ENCODE measurements at places on chromosomes 4 and X.
A peak's percentile ranks its signal among the peaks of the same experiment; 100 is the strongest.

DNA sequence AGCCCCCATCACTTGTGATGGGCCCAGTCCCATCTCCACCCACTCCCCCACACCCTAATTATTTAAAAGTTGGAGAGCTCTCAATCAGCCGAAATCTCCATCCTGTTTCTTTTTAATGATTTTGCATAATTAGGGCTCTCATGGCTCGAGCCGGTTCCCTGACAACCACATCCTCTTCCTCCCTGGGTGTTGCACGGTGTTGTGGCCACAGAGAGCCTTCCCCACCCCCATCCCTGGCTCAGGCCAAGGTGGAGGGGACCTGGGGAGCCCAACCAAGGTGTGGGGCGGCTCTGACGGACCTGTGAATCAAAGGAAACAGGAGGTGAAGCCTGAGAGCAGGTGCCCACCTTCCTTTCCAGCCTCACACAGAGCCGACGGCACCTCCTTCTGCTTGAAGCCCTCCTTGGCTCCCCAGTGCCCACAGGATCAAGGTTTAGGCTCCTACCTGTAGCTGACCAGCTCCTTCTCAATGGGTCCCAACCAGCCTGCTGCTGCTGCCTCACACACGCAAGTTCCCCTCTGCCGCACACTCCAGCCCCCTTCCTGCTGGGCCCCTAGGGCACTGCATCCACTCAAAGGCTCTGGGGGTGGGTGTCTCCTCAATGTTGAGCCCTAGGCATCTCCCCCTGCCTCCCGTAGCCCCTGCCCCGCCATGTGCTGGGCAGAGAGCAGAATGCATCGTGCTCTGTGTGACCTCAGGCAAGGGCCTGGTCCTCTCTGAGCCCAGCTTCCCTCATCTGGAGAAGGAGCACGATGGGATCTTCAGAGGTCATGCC, 68.7 kb downstream of the WFS1 start:
- DNase-seq: no peak
- no peaks in the 10 kb centered on the region for H3K36me3 ChIP-seq
- H3K4me3 ChIP-seq: no peak overlapping the region
- H3K4me1 ChIP-seq: no peaks in the 10 kb centered on the region
- no peaks in the 10 kb centered on the region for H3K27me3 ChIP-seq

- H3K27ac ChIP-seq: no peak overlapping the region
- no peak for DNase-seq
- no peaks in the 10 kb centered on the region for H3K4me1 ChIP-seq
- H3K36me3 ChIP-seq: no peaks in the 10 kb centered on the region
- no peaks in the 10 kb centered on the region for H3K27me3 ChIP-seq
These were observed 570.7 kb downstream of the PCDH7 start for GRCh38 chr4:31290836-31291235.

DNA sequence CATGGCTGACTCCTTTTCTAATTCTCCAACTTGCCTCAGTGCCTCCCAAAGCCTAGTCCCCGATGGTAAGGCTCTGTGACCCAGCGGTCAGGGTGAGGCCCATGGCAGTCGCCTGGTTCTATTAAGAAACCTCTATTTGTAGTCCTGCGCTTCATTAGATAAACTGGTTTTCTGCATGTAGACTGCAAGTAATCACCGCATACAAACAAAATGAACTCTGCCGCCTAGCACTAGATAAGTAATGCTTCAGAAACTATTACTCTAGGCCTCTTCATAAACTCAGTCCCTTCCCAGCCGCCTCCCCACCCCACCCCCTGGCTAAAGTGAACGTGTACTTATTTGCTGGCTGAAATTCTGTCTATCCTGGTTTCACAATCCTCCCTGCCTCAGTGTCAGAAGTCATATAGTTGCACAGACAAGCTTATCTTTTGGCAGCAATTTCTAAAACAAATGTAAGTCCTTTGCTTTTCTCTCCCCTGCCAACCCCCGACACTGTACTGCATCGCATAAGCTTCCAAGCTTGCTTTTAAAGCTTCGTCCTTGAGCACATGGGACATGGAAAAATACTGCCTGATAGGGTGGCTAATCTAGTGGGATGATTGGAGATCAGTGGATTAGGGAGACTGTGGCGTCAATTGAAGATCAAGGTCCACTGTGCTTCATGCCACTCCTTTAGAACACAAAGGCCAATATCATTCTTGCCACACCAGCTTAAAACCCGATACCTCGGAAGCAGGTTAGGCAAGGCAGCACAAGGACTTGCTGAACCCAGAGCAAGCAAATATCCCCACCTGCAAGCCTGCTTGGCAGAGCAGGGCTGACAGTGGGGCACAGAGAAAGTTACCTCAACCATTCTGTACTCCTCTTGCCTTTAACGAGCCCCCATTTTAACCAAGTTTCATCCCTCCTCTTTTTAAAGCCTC, 125.8 kb downstream of the IRF2 start:
- H3K27ac ChIP-seq: peak overlapping the region; percentile 75
- DNase-seq: peak; percentile 81
- H3K4me3 ChIP-seq: no peak overlapping the region
- H3K27me3 ChIP-seq: no peaks in the 10 kb centered on the region
- peaks cover 23% of the 10 kb centered on the region for H3K4me1 ChIP-seq
- H3K36me3 ChIP-seq: no peaks in the 10 kb centered on the region

DNA sequence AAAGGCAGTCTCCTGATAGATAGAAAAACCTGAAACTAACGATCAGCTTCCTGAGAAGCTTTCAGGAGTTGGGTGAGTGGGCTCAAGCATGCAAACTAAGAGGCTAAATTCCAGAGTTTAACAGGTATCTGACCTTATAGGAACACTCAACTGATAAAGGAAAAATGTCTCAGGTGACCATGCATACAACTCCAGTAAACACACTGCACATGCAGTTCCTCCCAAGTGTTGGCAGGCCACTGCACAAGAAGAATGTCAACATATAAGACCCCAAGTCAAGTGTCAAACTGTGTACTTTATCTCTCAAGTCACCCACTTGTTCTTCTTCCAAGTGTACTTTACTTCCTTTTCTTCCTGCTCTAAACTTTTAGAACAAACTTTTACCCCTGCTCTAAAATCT, 981.2 kb downstream of the FAM133A start:
- H3K4me3 ChIP-seq: no peak overlapping the region

DNA sequence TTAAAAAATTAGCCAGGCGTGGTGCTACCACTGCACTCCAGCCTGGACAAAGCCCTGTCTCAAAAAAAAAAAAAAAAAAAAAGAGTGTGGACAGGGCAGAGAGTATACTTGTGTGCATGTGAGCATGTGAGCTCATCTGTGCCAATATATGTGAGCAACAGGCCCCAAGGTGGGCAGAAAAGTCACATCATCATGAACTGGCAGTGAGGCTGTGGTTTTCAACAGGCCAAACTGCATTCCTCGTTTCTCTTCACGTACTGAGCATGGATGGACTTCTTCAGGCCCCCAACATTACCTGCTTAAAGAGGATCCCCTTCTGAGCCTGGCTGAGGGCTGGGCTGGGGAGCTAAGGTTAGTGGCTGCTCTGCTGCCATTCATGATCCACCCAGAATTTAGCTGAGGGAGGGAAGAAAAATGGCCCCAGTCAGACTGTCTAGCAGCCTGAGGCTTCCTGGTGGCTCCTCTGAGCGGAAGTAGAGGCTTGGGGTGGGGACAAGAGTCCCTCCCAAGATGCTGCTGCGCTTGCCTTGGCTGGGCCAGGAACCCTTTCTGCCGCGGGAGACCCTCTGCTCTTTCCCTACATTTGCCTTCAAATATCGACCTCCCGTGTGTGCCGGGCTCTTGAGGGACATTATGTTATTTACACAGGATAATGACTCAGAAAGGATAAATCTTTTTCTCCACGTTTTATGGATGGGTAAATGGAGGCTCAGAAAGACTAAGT, 55.0 kb downstream of the DIPK2B start:
- no peak overlapping the region for H3K27ac ChIP-seq
- no peak for DNase-seq
- no peaks in the 10 kb centered on the region for H3K36me3 ChIP-seq
- H3K27me3 ChIP-seq: no peaks in the 10 kb centered on the region
- no peaks in the 10 kb centered on the region for H3K4me1 ChIP-seq
- no peak overlapping the region for H3K4me3 ChIP-seq

- no peak for DNase-seq
- no peak overlapping the region for H3K4me3 ChIP-seq
- no peak overlapping the region for H3K27ac ChIP-seq
- no peaks in the 10 kb centered on the region for H3K36me3 ChIP-seq
These were observed 6.1 kb upstream of the RNF175 start for GRCh38 chr4:153765894-153766293.

GRCh38 chr4:101948055-101948454, 157.5 kb downstream of the BANK1 start:
- DNase-seq: no peak
- no peaks in the 10 kb centered on the region for H3K4me1 ChIP-seq
- no peaks in the 10 kb centered on the region for H3K36me3 ChIP-seq
- no peaks in the 10 kb centered on the region for H3K27me3 ChIP-seq

DNA sequence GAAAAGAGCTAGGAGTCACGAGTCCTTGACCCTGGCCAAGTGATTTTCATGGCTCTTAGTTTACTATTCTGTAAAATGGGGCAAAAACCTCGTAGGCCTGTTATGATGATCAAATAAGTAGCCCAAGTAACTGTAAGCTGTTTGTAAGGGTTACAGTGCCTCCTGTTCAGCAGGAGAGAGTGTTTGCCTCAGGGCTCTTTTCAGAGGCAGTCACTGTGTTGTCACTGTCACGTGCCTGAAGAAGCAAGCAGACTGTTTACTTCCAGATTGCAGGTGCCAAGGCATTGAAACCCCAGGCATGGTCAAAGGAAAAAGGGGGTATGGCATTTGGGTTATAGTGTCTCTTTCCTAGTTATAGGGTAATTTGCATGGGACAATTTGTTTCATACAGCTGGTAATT, 4.5 kb downstream of the RAB39B start:
- H3K4me1 ChIP-seq: no peaks in the 10 kb centered on the region
- no peak for DNase-seq
- no peaks in the 10 kb centered on the region for H3K36me3 ChIP-seq
- no peak overlapping the region for H3K27ac ChIP-seq
- H3K4me3 ChIP-seq: no peak overlapping the region

DNA sequence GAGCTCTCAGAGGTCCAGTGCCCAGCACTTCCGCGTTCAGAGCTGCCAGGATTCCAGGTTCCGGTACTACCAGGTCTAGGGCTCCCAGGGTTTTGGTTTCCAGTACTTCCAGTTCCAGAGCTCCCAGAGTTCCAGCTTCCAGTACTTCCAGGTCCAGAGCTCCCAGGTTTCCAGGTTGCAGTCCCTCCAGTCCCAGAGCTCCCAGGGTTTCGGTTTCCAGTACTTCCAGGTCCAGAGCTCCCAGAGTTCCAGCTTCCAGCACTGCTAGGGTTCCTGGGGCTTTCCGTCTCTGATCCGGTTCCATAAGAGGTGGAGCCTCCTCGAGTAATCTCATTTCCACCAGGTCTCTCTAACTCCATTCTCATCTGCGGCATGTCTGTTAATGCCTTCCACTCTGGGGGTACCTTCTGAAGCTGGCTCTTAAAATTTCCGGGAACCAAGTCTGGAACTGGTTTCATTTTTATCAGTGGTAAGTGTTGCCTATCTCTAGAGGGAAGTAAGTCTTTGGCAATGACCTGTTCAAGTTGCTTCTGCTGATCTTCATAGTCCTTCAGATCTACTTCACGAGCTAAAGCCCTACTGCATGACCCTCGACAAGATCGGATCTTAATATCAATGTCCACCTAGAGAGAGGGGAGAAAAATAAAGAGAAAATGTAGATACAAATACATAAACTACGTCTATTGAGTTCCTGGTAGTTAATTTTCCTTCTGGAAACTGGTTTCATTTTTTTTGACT, 4.1 kb downstream of the FGA start:
- no peaks in the 10 kb centered on the region for H3K4me1 ChIP-seq
- no peaks in the 10 kb centered on the region for H3K27me3 ChIP-seq
- no peaks in the 10 kb centered on the region for H3K36me3 ChIP-seq
- H3K4me3 ChIP-seq: no peak overlapping the region
- H3K27ac ChIP-seq: no peak overlapping the region

- DNase-seq: no peak
- no peaks in the 10 kb centered on the region for H3K4me1 ChIP-seq
- no peaks in the 10 kb centered on the region for H3K36me3 ChIP-seq
- no peaks in the 10 kb centered on the region for H3K27me3 ChIP-seq
- peak overlapping the region; percentile 54 for H3K27ac ChIP-seq
These were observed 708 bp downstream of the BCLAF3 start for GRCh38 chrX:19990151-19990555.

DNA sequence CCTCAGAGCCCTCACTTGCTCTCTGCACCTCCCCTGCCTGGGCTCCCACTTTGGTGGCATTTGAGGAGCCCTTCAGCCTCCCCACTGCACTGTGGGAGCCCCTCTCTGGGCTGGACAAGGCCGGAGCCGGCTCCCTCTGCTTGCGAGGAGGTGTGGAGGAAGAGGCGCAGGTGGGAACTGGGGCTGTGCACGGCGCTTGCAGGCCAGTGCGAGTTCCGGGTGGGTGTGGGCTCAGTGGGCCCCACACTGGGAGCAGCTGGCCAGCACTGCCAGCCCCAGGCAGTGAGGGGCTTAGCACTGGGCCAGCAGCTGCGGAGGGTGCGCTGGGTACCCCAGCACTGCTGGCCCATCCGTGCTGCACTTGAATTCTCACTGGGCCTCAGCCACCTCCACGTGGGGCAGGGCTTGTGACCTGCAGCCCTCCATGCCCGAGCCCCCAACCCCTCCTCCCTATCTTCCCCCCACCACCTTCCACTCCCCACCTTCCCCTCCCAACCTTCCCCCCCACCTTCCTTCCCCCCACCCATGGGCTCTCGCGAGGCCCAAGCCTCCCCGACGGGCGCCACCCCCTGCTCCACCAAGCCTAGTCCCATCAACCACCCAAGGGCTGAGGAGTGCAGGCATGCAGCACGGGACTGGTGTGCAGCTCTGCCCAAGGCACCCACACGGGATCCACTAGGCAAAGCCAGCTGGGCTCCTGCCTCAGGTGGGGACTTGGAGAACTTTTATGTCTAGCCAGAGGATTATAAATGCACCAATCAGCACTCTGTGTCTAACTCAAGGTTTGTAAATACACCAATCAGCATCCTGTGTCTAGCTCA, 113.5 kb upstream of the BEND4 start:
- H3K4me3 ChIP-seq: no peak overlapping the region
- DNase-seq: no peak
- no peak overlapping the region for H3K27ac ChIP-seq
- H3K4me1 ChIP-seq: no peaks in the 10 kb centered on the region
- no peaks in the 10 kb centered on the region for H3K36me3 ChIP-seq

DNA sequence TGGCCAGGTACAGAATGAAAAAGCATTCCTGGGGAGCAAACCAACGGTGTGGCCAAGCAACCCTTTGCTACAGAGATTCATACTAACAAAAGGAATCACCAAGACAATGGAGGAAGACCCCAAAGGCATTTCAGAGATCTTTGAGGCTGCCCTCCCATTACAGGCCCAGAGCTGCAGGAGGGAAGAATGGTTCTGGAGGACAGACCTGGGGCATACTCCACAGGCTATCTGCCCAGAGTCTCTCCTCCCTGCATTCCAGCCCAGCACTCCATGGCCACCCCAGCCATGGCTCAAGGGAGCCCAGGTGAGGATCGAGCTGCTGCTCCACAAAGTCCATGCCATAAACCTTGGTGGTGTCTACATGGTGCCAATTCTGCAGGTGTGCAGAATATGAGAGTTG, 81.9 kb downstream of the ATP11C start:
- DNase-seq: no peak
- no peaks in the 10 kb centered on the region for H3K36me3 ChIP-seq
- no peaks in the 10 kb centered on the region for H3K4me1 ChIP-seq
- no peak overlapping the region for H3K4me3 ChIP-seq

GRCh38 chr4:95537863-95538488, 10.8 kb downstream of the UNC5C start:
- DNase-seq: no peak
- H3K27ac ChIP-seq: no peak overlapping the region
- no peaks in the 10 kb centered on the region for H3K36me3 ChIP-seq
- H3K27me3 ChIP-seq: no peaks in the 10 kb centered on the region
- no peaks in the 10 kb centered on the region for H3K4me1 ChIP-seq

GRCh38 chrX:16075087-16075486, 48.3 kb upstream of the GRPR start:
- no peak overlapping the region for H3K27ac ChIP-seq
- no peaks in the 10 kb centered on the region for H3K27me3 ChIP-seq
- H3K4me1 ChIP-seq: no peaks in the 10 kb centered on the region
- H3K36me3 ChIP-seq: no peaks in the 10 kb centered on the region

All from ovary (tissue), 10 donors.